ENCODE measurements at places on chromosomes 16 and 17. TPM values are rescaled to one million over a fixed set of nuclear protein-coding genes. Genes with fewer than 3 reads are reported as not detected.

GRCh38 chr16:87149051-87149450 lies 168.1 kb downstream of the C16orf95 start:
- no peak for DNase-seq

DNA sequence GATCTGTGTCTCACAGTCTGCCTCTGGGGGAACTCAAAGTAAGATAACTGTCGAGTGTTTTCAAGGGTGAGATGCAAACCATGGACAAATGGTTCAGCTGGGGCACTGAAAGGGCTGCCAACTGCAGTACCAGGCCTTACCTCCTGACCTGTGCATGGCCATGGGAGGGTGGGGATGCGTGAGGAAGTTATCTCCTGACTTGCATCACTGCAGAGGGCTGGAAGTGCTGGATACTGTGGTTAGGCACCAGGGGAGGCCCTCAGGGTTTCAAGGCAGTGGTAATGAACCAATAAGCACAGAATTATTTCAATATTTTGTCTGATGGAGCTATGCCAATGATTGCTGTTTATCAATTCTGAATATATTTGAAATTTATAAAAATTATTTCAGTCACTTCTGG lies 159.2 kb downstream of the CYLD start:
- no peak for DNase-seq

DNA sequence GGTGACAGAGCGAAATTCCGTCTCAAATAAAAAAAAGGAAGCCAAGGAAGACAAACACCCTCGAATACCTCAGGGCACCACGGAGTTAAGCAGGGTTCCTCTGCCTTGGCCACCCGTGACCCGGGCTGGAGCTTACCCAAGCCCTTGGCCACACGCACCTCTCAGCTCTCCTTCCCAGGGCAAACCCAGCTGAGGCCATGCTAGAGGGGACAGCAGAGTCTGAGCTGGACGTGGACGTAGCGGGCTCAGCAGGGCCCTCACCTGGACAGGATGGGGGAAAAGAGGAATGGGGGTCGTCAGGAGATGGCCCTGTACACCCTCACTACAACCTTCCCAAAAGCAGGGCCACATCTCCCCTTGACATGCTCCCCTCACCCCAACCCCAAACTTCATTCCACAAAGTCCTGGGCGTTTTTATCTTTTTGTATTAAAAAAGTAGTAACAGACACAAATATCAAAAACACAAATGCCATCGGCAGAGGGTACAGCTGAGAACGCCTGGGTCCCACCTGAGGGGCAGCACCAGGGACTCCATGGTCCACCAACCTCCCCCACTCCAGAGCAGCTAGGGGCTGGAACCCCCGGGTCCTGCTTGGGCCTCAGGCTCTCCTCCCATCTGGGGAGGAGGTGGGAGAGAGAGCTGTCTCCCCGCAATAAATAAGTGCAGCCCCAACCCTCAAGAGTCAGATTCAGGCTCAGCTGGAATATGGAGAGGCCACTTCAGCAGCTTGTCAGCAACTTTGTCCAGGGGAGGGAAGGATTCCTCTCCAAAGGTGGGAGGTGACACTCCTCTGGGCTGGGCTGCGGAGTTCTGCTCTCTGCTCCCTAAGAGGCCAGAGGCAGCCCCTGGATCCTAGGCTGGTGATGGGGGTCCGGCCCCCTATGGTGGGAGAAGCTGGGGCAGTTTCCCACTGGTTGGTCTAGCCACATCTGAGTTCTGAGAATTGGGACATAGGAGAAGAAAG lies 11.9 kb downstream of the PER1 start:
- peak; percentile 55 for DNase-seq

GRCh38 chr16:17338244-17338643 lies 132.5 kb downstream of the XYLT1 start:
- DNase-seq, result no peak

The TOX3 gene
- total RNA-seq, result not detected

GRCh38 chr16:47323241-47323640 lies 137.6 kb downstream of the ITFG1 start:
- DNase-seq, result no peak

DNA sequence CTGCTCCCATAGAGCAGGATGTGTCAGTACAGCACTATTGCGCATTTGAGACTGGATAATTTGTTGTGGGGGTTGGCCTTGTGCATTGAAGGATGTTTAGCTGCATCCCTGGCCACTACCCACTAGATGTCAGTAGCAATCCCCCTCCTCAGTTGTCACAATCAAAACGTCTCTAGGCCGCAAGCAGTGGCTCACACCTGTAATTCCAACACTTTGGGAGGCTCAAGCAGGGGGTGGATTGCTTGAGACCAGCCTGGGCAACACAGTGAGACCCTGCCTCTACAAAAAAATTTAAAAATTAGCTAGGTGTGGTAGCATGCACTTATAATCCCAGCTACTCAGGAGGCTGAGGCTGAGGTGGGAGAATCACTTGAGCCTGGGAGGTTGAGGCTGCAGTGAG lies 48.4 kb downstream of the CENPV start:
- no peak for DNase-seq

DNA sequence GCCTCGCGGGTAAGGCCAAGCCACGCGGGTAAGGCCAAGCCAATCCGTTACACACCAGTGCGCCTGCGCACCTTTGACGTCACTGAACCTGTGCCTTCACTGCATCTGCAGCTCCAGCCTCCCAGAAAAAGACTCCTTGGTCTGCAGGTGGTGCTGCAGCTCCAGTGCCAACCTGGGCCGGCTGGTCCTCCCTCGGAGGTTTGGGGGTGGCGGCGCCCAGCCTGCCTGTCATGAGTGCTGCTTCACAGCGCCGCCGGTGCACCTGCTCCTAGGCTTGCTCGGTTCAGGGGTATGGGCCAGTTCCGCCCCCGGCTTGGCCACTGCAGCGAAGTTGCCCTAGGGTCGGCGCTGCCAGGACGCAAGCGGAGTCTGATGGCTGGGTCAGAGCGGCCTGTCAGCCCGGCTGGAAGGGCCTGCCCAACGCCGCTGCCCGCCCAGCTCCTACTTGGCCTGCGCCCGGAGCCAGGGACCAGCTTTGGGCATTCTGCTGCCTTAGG lies 146.6 kb downstream of the USP22 start:
- peak; percentile 58 for DNase-seq

GRCh38 chr16:82062645-82063058 lies 27.6 kb downstream of the HSD17B2 start:
- DNase-seq, result no peak

The FOXF1 gene
- 0.07 TPM for total RNA-seq

- no peak for DNase-seq
Measured at GRCh38 chr16:88351491-88352101, 31.2 kb upstream of the ZNF469 start.

The NACA2 gene
- total RNA-seq, result 0.28 TPM

The MYH13 gene
- not detected for total RNA-seq

DNA sequence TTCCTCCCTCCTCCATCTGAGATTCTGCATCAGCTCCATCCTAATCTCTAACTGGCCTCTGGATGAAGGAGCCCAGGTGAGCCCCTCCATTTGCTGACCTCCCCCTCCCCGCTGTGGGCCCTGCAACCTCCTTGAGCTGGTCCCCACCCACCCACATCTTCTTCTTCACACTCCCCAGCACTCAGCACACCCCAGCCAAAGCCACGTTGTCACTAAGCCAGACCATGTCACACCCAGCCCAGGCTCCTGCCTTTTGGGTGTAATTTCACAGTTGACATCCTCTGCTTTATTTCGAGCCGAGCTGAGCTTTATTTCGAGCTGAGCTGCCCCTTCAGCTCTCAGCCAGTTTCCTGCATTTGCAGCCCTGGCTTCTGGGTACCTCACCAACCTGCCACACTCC lies 282.7 kb upstream of the TNRC6C start:
- no peak for DNase-seq

The HOXB8 gene
- total RNA-seq, result 8.1 TPM

The ZG16 gene
- total RNA-seq, result not detected

The GP1BA gene
- total RNA-seq, result 0.08 TPM

The TLCD2 gene
- total RNA-seq, result 48.7 TPM

The CACNG5 gene
- total RNA-seq, result not detected

DNA sequence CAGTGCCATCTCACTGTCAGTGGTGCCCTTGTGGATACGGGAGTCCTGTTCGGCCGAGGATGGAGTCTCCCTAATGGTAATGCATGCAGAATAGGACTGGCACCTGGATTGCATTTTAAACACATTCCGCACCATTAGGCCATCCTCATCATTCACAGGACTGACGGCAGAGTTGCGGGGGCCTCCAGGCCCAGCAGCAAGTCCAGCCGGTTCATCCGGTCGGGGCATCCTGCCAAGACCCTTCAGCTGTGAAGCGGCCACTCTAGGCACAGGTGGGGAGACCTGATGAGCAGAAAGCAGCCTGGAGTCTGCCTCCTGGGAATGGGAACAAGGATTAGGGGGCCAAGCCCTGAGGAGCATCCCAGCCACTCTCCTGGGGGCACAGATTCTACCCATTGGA lies 90.3 kb upstream of the XYLT1 start:
- no peak for DNase-seq

The NPEPPS gene
- 128 TPM for total RNA-seq
